Activated CD4-positive, alpha-beta memory T cell treated with anti-CD3 and anti-CD28 coated beads for 36 hours (primary cell): ENCODE measurements at places on chromosomes 5 and 9. TPM values are rescaled to one million over a fixed set of nuclear protein-coding genes. Genes with fewer than 3 reads are reported as not detected.
A peak's percentile ranks its signal among the peaks of the same experiment; 100 is the strongest.

DNA sequence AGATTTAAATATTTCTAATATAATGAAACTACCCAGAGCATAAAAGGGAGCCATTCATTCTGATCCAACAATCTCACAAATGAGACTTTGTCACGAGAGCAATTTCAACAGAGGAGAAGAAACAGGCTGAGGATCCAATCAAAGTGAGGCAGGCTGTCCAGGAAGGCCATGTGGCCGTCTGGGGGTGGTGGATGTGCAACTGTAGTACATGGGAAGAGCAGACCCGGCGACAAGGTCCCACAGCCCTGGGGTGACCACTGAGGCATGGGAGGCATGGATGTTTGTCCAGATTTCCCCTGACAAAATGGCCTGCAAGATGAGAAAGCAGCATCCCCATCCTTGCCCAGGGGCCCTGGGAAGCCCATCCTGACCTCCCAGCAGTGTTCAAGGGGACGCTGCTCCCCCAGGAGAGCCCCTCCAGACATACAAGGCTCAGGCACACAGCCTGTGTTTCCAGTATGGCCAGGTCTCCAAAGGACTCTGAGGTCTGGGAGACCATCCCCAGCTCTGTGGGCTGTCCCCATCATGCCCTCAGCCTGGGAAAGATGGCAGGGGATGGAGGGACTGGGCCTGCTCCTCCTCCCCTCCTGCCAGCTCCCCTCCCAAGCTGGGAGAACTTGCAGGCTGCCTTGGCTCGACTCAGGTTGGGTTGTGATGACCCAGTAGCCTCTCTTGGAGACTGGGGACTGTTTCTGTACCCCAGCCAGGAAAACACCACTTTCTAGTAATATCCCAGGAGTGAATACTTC is 27.5 kb upstream of the FCN2 start:
- no peaks in the 10 kb centered on the region for H3K36me3 ChIP-seq
- no peak overlapping the region for H3K27ac ChIP-seq
- no peak overlapping the region for H3K4me3 ChIP-seq
- peaks cover 27% of the 10 kb centered on the region for H3K27me3 ChIP-seq
- DNase-seq = no peak

Gene MAN2A1
- total RNA-seq = 33.0 TPM

DNA sequence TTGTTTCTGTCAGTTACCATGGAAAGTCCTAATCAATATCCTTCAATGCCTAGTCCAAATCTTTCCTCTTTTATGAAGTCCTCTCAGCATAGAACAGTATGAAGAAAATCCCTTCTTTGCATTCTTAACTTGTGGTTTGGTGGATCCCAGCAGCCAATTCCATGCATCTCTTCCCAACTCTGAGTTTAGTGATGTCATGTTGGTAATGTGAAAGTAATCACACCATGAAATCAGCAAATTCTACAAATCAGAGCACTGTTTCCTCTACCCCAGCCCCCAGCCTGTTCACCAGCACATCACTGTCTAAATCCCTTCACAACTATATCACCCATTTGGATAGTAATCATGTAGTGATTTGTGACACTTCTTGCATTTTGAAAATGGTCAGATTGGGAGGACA is 4.7 kb upstream of the C1QTNF2 start:
- H3K27me3 ChIP-seq = peaks cover 49% of the 10 kb centered on the region
- no peak for DNase-seq
- H3K4me3 ChIP-seq = no peak overlapping the region
- H3K27ac ChIP-seq = no peak overlapping the region
- H3K36me3 ChIP-seq = peaks cover 1% of the 10 kb centered on the region

GRCh38 chr5:27465140-27465539 is 426.8 kb upstream of the CDH9 start:
- H3K4me1 ChIP-seq = no peaks in the 10 kb centered on the region
- DNase-seq = no peak
- H3K36me3 ChIP-seq = no peaks in the 10 kb centered on the region
- H3K4me3 ChIP-seq = no peak overlapping the region
- no peak overlapping the region for H3K27ac ChIP-seq

DNA sequence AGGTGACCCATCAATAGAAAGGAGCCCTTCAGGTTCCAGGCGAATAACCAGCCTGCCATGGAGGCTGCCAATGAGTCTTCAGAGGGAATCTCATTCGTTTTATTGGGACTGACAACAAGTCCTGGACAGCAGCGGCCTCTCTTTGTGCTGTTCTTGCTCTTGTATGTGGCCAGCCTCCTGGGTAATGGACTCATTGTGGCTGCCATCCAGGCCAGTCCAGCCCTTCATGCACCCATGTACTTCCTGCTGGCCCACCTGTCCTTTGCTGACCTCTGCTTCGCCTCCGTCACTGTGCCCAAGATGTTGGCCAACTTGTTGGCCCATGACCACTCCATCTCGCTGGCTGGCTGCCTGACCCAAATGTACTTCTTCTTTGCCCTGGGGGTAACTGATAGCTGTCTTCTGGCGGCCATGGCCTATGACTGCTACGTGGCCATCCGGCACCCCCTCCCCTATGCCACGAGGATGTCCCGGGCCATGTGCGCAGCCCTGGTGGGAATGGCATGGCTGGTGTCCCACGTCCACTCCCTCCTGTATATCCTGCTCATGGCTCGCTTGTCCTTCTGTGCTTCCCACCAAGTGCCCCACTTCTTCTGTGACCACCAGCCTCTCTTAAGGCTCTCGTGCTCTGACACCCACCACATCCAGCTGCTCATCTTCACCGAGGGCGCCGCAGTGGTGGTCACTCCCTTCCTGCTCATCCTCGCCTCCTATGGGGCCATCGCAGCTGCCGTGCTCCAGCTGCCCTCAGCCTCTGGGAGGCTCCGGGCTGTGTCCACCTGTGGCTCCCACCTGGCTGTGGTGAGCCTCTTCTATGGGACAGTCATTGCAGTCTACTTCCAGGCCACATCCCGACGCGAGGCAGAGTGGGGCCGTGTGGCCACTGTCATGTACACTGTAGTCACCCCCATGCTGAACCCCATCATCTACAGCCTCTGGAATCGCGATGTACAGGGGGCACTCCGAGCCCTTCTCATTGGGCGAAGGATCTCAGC is at the start of gene OR1K1:
OR1K1 (plus strand) TSS at position 58 of the 995 bp plus-strand sequence; CDS start at position 58, 0 bp downstream.
- H3K27ac ChIP-seq = no peak within 1 kb of the TSS
- no peaks in the 10 kb centered on the region for H3K4me1 ChIP-seq
- H3K4me3 ChIP-seq = no peak within 1 kb of the TSS
- no peaks in the 10 kb centered on the region for H3K27me3 ChIP-seq
- no peaks in the 10 kb centered on the region for H3K36me3 ChIP-seq

DNA sequence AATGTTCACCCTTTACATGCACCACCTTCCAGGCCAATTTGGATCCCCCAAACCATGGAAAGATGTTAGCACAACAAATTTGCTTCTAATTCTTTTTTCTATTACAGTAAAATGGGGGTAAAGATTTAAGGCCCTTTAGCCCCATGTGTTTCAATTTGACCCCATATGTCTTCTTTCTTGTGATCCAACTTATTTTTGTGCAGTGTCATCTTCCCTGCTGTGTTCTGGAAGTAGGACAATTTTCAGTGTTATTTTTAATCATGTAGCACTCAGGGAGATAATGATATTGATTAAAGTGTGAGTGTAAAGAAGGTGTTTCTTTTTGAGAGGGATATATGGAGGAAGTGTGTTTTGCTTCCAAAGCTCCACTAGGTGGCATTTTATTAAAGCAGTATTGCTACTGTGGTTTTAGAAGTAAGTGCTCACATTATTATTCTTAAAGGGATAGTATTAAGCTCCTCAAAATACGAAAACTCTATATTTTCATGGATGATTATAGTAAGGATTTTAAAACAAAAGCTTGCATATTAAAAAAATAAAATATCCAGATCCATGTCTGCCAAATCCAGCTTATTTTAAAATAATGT is 118.7 kb upstream of the ATP10B start:
- peaks cover 14% of the 10 kb centered on the region for H3K27me3 ChIP-seq
- H3K36me3 ChIP-seq = no peaks in the 10 kb centered on the region
- no peak overlapping the region for H3K27ac ChIP-seq
- no peak for DNase-seq

DNA sequence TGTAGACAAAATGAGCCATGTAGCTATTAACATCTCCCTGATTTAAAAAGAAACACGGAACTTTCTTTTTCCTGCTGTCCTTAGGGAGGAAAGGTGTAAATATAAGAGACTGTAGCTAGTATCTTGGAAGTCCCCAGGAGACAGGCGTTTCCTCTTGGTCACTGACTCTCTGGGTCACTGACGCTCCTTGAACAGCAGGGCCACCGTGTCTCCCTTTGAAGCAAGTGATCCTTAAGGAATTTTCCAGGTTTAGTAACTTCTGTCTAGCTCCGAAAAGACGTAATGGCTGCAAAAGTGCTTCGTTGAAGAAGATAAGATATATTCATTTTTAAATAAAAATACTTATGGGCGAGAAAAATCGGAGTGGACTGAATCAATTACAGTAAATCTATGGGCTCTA is 745 bp upstream of the CLTA start:
- H3K27me3 ChIP-seq = no peaks in the 10 kb centered on the region
- no peak overlapping the region for H3K27ac ChIP-seq
- DNase-seq = no peak

Gene PCDHB14
- not detected for total RNA-seq

Gene MEF2C
- total RNA-seq = 0.02 TPM

DNA sequence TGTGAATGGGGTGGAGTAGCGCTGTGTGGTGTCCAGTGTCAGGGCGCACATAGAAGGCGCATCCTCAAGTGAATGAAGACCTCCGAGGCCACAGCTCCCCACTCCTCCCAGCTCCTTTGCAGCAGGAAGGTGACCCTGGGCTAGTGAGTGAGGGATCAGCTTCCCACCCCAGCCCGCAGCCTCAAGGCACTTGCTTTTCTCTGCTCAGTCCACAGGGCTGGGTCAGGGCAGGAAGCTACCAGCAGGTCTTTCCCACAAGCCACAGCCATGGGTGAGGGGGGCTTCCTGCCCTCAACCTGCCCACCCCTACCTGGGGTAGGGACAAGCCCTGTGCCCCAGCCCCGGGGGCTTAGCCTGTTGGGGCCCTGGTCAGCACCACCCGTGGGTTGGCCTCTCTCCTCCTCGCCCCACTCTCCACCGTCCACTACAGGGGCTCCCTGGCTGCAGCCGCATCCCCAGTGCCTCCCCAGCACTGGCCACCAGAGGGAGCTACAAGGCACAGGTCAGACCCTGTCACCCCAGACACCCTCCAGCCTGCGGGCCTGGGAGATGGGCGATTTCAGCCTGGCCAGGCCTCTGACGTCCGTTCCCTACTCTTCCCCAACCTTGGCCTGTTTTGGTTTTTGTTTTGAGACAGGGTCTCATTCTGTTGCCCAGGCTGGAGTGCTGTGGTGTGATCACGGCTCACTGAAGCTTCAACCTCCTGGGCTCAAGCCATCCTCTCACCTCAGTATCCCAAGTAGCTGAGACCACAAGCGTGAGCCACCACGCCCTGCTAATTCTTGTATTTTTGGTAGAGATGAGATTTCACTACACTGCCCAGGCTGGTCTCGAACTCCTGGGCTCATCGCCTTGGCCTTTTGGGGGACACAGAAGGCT is 1.3 kb upstream of the ABCA2 start:
- no peaks in the 10 kb centered on the region for H3K36me3 ChIP-seq
- H3K4me3 ChIP-seq = peak overlapping the region; percentile 55
- H3K4me1 ChIP-seq = peaks cover 46% of the 10 kb centered on the region
- peak overlapping the region; percentile 1 for H3K27ac ChIP-seq

GRCh38 chr9:114883709-114884108 is 46.7 kb downstream of the TNFSF8 start:
- no peaks in the 10 kb centered on the region for H3K27me3 ChIP-seq
- peaks cover 5% of the 10 kb centered on the region for H3K36me3 ChIP-seq
- H3K4me1 ChIP-seq = peaks cover 15% of the 10 kb centered on the region

Gene RACK1
- total RNA-seq = 2,635 TPM

GRCh38 chr9:88534456-88535225 is at the start of gene NXNL2:
NXNL2 (plus strand) TSS chr9:88535178; CDS start chr9:88535435, 257 bp downstream.
- H3K4me1 ChIP-seq = peaks cover 12% of the 10 kb centered on the region
- H3K27ac ChIP-seq = no peak within 1 kb of the TSS
- DNase-seq = peak; percentile 61
- H3K4me3 ChIP-seq = peak within 1 kb of the TSS; percentile 2

- no peak overlapping the region for H3K4me3 ChIP-seq
- H3K36me3 ChIP-seq = peaks cover 10% of the 10 kb centered on the region
- H3K27me3 ChIP-seq = no peaks in the 10 kb centered on the region
- no peak overlapping the region for H3K27ac ChIP-seq
Observed at GRCh38 chr5:39040875-39041274, 33.3 kb downstream of the RICTOR start.

- no peaks in the 10 kb centered on the region for H3K4me1 ChIP-seq
- no peak overlapping the region for H3K4me3 ChIP-seq
- H3K27ac ChIP-seq = no peak overlapping the region
- no peak for DNase-seq
- no peaks in the 10 kb centered on the region for H3K36me3 ChIP-seq
- H3K27me3 ChIP-seq = no peaks in the 10 kb centered on the region
Observed at GRCh38 chr9:80926611-80927010, 762.7 kb downstream of the TLE1 start.

Gene CTNND2
- not detected for total RNA-seq

Gene NMUR2
- not detected for total RNA-seq

Gene FOXD1
- 0.46 TPM for total RNA-seq

Gene ERAP2
- total RNA-seq = 44.8 TPM

DNA sequence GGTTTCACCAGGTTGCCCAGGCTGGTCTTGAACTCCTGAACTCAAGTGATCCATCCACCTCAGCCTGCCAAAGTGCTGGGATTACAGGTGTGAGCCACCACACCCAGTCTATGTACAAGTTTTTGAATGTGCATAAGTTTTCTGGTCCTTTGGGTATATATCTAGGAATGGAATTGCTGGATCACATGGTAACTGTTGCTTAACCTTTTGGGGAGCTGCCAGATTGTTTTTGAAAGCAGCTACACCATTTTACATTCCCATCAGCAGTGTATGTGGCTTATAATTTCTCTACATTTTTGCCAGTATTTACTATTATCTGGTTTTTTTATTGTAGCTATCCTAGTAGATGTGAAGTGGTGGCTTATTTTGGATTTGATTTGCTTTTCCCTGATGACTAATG is 8.9 kb upstream of the LNPEP start:
- DNase-seq = no peak
- H3K36me3 ChIP-seq = peaks cover 1% of the 10 kb centered on the region
- no peaks in the 10 kb centered on the region for H3K27me3 ChIP-seq
- H3K4me3 ChIP-seq = no peak overlapping the region

Gene ICE1
- 26.0 TPM for total RNA-seq
